ENCODE measurements at places on chromosomes 3 and 15.

DNA sequence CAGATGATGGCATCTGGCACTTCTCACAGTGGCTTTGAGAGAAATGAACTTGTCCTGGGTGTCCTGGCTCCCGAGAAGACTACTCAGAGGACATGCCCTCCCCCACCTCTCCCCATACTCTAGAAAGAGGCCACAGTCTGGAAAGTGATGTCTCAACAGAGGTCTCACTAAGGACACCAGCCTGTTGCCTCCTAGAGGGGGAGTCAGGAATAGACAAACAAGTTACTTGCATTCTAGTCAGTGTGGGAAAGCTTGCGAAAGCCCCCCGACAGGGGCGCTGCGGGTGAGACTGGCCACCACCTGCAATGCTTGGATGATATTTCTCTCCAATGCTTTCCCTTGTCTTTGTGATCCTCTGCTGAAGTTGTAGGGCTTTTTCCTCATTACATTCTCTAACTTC, 17.2 kb downstream of the B4GALT4 start:
- no peak for DNase-seq

- no peak for DNase-seq
Measured at GRCh38 chr3:184583578-184584451, 22.2 kb downstream of the EPHB3 start.

GRCh38 chr3:22495241-22495640, 707.9 kb upstream of the UBE2E2 start:
- DNase-seq, result no peak

- DNase-seq, result no peak
Measured at GRCh38 chr3:52696830-52697631, 8.6 kb downstream of the GLT8D1 start.

Data from CD4-positive, alpha-beta T cell treated with Interleukin-1 beta for 1 hour (primary cell).